ENCODE measurements at places on chromosomes 7 and 10.

DNA sequence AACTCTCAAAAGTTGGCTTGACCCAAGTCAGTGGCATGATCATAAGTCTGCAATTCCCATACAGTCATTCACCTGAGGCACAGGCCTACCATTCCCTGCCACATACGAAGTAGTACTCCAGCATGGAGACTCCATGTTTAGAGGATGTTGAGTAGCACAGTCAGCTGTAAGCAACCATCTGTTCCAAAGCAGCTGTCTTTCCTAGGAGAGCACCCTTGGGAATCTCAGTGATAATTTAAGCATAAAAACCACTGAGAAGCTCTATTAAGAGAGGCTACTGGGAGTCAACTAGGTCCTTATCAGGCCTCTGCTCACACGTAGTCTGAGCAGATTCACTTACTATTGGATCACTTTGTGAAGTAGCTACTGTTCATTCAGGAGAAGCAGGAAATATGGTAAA is 61.6 kb upstream of the UNC5B start:
- no peak for DNase-seq

DNA sequence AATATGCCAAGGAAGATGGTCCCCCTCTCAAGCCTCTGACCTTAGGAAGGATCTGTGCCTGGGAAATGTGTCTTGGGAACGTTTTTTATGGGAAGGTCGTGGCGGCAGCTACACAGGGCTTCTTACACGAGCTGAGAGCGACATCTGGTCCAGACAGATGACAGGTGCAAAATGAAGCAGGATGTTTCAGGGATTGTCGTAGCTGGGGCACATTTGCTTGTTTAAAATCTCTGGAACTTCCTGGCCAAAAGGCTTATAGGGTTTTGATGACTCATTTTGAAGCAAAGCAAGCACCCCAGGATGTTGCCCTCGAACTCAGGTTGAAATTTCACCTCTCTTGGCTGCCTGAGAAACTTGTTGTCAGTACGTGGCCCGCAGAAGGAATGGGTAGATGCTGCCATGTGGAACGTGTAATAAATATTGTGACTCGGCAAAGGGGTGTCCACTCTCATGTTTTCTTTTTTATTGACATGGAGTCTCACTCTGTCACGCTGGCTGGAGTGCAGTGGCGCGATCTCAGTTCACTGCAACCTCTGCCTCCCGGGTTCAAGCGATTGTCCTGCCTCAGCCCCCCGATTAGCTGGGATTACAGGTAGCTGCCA is 117.5 kb downstream of the CAMK1D start:
- no peak for DNase-seq

DNA sequence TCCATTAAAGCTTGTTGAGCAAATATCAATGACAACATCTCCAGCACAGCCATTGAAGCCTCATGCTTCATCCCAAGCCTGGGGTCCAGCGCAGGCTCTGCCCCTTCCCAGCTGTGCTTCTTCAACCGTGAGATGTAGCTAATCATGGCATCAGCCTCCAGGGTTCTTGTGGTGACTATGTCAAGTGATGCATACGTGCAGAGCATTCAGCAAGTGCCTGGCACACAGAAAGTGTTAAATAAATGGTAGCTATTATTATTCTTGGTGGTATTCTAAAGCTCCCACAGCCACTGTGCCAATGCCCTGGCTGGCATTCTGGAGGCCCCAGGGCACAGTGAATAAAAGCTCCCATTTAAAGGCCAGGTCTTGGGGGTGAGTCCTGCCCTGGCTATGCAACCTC is 146.6 kb downstream of the WDR11 start:
- DNase-seq, result no peak

DNA sequence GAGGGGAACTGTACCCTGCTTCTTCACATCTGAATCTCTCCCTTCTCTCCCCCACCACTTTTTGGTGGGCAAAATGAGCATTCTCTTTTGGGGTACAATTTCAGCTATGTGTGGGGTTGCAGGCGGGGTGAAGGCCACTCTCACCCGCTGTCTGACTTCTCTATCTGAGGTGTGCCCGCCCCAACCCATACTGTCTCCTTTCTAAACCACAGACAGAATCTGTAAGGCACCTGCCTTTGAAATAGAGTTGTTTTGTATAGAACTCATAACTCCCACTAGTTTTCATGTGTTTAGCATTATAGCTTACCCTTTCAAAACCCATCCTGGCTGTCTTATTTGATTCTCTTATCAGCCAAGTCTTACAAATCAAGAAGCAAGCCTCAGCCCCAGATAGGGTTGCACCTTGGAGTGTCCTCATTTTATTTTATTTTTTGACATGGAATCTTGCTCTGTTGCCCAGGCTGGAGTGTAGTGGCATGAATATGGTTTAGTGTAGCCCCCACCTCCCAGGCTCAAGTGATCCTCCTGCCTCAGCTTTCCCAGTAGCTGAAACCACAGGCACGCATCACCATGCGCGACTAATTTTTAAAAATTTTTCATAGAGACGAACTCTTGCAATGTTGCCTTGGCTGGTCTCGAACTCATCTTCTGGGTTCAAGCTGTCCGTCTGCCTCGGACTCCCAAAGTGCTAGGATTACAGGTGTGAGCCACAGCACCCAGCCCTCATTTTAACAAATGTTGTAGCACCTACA is 11.9 kb downstream of the TSPAN14 start:
- DNase-seq, result no peak

GRCh38 chr10:101771380-101771779 is 4.5 kb downstream of the FGF8 start:
- DNase-seq, result no peak

GRCh38 chr10:58578366-58578765 is 65.7 kb downstream of the BICC1 start:
- DNase-seq, result no peak

DNA sequence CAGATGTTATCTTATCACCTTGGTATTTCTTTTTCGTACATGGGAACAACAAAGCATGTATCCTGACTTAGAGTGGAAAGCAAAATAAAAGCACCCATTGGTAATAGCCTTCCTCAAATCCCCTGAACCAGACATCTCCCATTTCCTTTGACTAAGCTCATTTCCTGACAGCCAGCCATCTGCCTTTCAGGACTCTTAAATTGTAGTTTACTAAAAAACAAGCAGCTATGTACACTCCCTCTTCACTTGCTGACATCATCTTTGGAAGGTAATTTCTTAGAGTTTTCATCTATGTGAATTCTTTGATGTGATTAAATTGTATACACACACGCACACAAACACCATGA is 40.7 kb downstream of the ARL4A start:
- peak; percentile 85 for DNase-seq
